ENCODE measurements at places on chromosomes 5 and 9. TPM values are rescaled to one million over a fixed set of nuclear protein-coding genes. Genes with fewer than 3 reads are reported as not detected.

GRCh38 chr9:69454321-69454720, 129.3 kb downstream of the ENTREP1 start:
- no peak overlapping the region for H3K27ac ChIP-seq
- no peak for DNase-seq

GRCh38 chr9:96581786-96582185, 37.9 kb downstream of the CDC14B start:
- DNase-seq, result no peak
- no peak overlapping the region for H3K27ac ChIP-seq
- no peak overlapping the region for H3K4me3 ChIP-seq

Gene MEF2C
- total RNA-seq, result 5.3 TPM

GRCh38 chr5:14767735-14768507, 103.4 kb downstream of the OTULIN start:
- no peak overlapping the region for H3K4me3 ChIP-seq
- no peaks in the 10 kb centered on the region for H3K27me3 ChIP-seq
- H3K27ac ChIP-seq, result no peak overlapping the region
- no peaks in the 10 kb centered on the region for H3K36me3 ChIP-seq
- no peak for DNase-seq

DNA sequence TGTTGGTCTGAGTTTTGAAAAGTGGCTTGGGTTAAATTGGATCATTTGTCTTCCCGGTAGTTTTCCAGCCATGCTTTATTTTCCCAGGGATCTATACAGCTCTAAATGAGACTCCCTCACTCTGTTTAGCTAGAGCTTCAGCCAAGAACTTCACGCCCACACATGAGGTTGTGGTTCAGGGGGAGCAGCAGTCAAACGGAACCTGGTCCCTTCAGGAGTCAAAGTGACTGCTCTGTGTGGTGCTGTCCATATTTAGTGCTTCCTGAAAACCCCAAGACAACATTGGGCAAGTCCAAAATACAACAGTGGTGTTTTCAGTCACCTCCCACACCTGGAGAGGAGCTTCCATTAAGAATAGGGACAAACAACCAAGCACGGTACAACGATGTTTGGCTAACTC, 90.5 kb downstream of the ANKH start:
- no peak for DNase-seq
- H3K36me3 ChIP-seq, result no peaks in the 10 kb centered on the region
- no peak overlapping the region for H3K4me3 ChIP-seq
- H3K4me1 ChIP-seq, result no peaks in the 10 kb centered on the region
- H3K27me3 ChIP-seq, result no peaks in the 10 kb centered on the region

Gene RAI14
- 25.0 TPM for total RNA-seq

Gene ENHO
- total RNA-seq, result 1.1 TPM

GRCh38 chr5:123755653-123756317, 243.8 kb downstream of the CSNK1G3 start:
- no peaks in the 10 kb centered on the region for H3K36me3 ChIP-seq

DNA sequence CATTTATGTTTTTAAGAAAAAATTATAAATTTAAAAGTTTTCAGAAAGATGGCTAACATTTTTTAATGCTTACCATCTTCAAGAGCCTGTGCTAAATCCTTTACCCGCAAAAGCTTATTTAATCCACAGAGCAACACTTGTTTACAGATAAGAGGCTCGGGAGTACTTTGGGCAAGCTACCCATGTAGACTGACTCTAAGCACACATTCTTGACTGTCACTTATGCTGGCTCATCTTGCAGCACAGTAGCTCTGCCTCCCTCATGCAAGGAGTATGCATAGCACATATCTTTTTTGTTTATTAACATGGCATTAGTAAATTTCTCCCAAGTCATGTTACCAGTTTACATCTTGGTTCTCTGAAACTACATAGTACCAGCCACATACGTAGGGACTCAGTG, 14.7 kb downstream of the SH3RF2 start:
- no peak overlapping the region for H3K27ac ChIP-seq
- H3K4me3 ChIP-seq, result no peak overlapping the region
- H3K36me3 ChIP-seq, result no peaks in the 10 kb centered on the region
- H3K27me3 ChIP-seq, result no peaks in the 10 kb centered on the region

GRCh38 chr9:127187231-127187956, 65.0 kb upstream of the ANGPTL2 start:
- no peaks in the 10 kb centered on the region for H3K4me1 ChIP-seq
- H3K36me3 ChIP-seq, result no peaks in the 10 kb centered on the region
- no peaks in the 10 kb centered on the region for H3K27me3 ChIP-seq
- H3K27ac ChIP-seq, result peak overlapping the region; percentile 29

DNA sequence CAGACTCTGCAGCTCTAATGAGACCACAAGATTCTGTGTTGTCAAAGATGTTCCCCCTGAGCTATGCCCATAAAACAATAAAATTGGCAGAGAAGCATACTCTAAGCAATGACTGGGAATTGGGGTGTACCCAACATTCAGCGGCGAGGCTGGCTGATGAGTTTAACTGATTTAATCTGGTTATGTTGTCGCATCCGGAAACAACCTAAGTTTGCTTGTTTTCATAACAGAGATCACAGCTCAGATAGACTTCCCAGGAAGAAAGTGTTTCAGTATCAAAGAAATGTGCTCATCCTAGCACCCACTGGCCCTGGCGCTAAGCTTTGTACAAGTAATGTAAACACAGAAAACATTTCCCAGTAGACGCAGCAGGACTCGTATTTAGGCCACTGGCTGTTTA, 7.4 kb downstream of the SEMA5A start:
- H3K36me3 ChIP-seq, result no peaks in the 10 kb centered on the region
- H3K4me1 ChIP-seq, result no peaks in the 10 kb centered on the region
- DNase-seq, result no peak
- no peak overlapping the region for H3K27ac ChIP-seq
- H3K27me3 ChIP-seq, result no peaks in the 10 kb centered on the region

DNA sequence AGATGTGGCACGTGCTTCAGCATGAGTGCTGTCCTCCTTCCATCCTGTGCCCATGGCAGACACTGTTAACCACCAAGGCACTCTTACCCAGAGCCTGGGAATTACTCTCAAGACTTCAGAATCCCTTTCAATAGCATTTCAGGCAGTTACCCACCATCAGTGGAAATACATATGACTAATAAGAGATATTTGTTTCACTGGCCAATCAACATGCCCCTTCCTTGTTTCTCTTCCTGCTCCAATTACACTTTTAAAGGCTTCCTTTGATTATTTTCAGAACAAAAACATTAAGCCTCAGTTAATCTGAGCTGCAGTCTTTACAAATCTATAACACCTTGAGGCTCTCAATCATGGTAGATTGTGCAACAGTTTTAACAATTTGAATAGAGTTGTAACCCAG, 70.8 kb downstream of the PRELID2 start:
- H3K4me1 ChIP-seq, result no peaks in the 10 kb centered on the region
- H3K27me3 ChIP-seq, result no peaks in the 10 kb centered on the region
- no peak overlapping the region for H3K27ac ChIP-seq
- DNase-seq, result no peak

DNA sequence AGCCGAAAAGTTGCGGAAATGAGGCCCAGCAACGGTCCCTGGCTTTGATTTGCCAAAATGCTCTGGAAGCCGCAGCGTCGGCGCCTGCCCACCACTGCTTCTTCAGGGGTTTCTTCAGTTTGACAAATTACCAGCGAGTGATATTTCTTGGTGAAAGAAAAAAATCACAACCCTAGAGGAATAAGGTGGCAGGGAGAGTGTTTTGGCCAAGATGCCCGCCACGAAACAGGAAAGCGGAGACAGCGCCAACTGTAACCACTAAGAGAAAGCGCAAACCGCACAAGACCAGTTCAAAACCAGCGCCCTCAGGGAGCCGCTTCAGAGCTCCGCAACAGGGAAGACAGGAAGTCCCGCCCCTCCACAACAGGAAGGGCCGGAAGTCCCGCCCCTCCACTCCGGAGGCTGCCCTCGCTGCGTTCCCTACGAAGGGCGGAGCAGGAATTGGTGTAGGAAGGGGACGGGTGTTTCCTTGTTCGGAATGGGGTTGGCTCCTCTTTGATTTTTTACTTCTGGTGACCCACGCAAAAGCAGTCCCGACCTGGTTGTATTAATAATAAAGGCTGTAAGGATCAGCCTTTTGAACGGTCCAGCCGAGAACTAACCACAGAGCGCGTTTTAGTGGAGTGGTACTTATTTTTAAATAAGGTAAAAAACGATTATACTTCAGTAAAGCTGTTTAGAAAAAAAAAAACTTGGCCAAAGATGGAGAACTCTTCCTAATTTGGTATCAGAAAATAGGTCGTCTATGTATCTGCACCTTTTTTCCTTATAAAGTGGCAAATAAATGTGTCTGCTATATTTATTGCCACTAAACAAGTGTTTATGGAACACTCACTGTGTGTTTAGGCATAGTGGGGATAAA, at the start of gene C5orf34:
TSS of gene C5orf34 (minus strand) at position 333 of the 862 bp plus-strand sequence. CDS start 5,809 bp downstream, outside the sequence.
- DNase-seq, result peak; percentile 92
- no peaks in the 10 kb centered on the region for H3K27me3 ChIP-seq
- peak within 1 kb of the TSS; percentile 41 for H3K27ac ChIP-seq
- H3K4me3 ChIP-seq, result peak within 1 kb of the TSS; percentile 49

Gene ARRDC3
- total RNA-seq, result 18.1 TPM

Measured in pancreas (tissue), 10 donors.